ENCODE measurements at places on chromosomes 4 and X. TPM values are rescaled to one million over a fixed set of nuclear protein-coding genes. Genes with fewer than 3 reads are reported as not detected.

GRCh38 chr4:4532371-4533154, 9.3 kb downstream of the STX18 start:
- DNase-seq: no peak

DNA sequence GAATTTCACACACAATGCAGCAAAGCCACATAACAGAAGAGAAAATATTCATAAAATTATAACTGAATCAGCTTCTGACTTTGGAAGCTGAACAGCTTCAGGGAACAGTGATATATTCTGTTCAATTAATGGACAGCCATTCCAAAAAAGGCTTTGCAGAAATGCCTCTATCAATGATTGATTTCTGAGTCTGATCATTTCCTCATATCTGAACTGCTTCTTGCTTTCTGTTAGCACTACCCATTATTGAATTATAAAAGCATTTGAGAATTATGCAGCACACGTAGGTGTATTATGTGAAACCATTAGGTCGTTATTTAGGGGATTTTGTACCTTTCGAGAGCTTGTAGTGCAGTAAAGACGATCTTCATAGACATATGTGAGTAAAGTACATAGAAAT, 159.6 kb downstream of the STIM2 start:
- no peak for DNase-seq

- no peak for DNase-seq
These were observed 41.6 kb upstream of the IGSF1 start for GRCh38 chrX:131330735-131331134.

GRCh38 chrX:29435396-29435795, 780.0 kb upstream of the MAGEB2 start:
- no peak for DNase-seq

DNA sequence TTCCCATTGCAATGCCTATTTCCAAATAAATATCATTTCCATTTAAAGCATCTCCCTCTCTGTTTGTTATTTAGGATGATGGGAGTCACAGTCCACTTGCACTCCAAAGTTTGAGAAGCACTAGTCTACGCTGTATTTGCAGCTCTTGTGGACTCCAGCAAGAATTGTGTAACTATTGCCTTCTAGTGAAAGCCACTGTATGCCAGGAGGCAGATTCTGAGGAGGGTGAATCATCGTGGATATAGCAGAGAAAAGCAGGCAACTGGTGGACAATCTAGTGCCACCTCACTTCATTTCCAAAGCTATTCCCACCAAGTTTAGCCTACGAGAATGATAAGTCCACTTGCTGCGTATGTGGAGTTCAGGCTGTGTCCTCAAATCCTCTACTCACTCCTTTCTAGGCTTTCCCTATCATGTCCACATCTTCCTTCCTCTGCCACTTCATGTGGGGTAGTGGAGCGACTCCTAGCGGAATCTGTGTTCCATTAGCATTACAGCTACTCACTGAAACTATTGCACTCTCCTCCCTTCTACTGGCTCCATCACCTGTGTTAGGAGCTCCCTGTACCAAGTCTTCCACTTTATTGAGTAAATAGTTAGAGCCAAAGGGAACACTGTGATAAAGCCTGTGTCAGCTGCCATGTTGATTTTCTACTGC, 501.8 kb upstream of the GALNT7 start:
- DNase-seq: no peak

DNA sequence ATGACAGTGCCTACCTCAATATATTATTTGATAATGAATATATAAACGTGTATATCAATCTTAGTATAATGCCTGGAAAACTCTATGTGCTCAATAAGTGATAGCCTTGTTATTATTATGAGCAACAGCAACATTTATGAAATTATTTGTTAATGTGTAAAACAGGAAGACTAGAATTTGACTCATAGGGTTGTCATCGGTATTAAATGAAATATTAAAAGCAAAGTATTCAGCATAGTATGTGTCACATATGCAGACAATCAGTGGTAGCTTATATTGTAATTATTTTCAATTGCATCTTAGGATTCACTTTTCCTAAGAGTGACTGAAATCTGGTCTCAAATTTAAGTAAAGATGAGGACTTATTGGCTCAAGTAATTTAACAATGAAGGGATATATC, 24.6 kb downstream of the SPANXD start:
- DNase-seq: no peak

- DNase-seq: no peak
These were observed 434.7 kb downstream of the GRIA2 start for GRCh38 chr4:157655096-157655809.

DNA sequence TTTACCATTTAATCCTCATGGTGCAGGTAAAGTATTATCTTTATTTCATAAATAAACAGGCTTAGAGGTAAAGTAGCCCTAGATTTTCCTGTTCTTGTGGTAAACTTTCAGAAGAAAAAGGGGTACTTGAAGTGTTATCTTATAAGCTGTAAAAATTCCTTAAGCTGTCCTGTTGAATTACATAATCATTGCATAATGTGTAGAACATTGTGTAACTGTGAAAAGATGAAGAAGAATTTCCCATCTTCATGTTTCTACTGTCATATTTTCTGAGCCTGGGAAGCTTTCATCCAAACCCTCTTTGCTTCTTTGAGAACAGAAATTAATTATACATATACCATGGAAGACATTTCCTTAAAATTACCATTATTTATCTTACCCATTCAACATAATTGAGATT, 90.5 kb downstream of the ELOVL6 start:
- no peak for DNase-seq

DNA sequence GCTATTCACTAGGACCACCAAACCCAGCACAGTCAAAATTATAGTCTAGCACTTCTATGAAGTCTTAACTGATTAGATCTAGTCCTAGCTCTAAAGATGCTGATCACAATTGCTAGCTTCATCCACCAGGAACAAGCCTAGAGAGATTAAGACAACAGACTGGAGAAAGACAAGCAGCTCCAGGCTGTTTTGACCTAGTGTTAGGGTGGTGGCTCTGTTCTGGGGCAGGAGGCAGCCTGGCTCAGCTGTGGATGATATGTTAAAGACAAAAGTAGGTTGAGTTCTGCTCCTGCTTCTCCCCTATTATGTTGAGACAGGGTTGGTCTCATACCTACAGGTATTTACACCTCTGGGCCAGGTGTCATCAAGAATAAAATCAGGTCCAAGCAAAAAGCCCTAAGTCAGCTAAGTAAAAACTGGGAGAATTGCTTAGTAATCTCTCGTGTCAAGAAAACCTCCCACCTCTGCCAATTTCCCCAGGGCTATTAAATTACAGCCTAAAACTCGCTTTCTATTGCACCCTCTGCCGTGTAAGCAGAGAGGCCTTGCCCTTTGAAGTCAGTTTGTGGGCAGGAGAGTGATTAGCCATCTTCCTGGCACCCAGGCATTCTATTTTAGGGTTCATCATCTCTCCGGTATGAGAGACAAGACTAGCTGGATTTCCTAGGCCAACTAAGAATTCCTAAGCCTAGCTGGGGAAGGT, 39.9 kb downstream of the RAB40AL start:
- DNase-seq: no peak

The MUC7 gene
- polyA plus RNA-seq: 0.80 TPM

The NLGN3 gene
- 8.2 TPM for polyA plus RNA-seq

The RHOH gene
- 2.5 TPM for polyA plus RNA-seq

The ITM2A gene
- 45.1 TPM for polyA plus RNA-seq

All from testis (tissue), 5 donors.